ENCODE measurements at places on chromosomes 13 and 19.

GRCh38 chr13:42155251-42155650 lies 106.8 kb downstream of the DGKH start:
- DNase-seq, result no peak

DNA sequence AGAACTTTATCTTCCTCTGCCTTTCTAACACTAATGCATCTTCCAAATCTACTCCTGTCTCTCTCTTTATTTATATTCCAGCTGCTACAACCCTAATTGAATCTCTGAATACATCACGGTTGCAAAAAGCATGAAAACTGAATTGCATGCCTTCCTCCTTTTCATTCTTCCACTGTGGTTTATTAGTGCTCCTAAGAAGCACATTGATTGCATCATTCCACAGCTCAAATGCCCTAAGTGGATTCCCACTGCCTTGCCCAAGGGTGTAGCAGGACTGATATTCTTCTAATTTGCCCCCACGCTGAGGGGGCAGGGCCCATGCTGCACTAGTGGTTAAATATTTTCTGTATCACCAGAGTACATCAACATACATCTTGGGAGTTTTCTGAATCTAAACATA lies 640.8 kb downstream of the EFNB2 start:
- no peak for DNase-seq

DNA sequence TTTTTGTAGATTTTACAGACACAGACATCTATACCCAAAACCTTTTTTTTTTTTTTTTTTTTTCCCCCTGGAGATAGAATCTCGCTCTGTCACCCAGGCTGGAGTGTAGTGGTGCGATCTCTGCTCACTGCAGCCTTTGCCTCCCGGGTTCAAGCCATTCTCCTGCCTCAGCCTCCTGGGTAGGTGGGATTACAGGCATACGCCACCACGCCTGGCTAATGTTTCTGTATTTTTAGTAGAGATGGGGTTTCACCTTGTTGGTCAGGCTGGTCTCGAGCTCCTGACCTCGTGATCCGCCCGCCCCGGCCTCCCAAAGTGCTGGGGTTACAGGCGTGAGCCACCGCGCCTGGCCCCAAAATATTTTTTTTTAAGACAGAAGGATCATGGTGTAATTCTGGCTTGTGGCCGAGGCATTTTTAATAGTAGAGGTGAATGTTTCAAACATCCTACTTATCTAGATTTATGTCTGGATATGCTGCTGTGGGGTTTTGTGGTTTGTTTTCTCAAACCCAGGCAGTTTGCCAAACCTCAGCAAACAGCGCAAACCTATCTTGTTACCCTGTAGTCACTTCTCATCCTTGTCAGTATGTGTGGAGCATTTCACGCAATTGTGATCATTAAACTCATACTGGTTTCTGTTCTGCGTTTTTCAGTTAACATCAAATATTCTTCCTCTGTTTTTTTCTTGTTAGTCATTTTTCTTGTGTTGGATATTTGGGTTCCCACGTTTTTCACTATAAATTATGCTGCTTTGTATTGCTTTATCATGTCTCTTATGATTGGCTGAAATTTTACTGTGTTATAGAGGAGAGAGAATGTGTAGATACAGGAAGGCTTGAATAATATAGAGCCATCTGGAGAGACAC lies 36.2 kb upstream of the GARRE1 start:
- DNase-seq, result peak; percentile 59

DNA sequence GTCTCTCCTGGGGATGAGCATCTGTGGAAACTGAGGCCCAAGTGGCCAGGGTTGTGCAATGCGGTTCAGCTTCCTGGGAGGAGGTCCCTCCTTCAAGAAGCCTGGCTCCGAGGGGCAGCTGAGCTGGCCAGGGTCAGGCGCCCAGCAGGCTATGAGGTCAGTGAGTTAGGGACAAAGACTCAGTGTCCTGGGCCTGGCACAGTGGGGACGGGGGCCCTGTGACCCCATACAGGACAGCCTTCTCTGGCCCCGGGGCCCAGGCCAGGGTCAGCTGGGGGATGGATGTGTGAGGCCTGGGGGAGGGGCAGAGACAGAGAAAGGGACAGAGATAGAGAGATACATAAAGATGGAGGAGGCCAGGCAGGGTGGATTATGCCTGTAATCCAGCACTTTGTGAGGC lies 3.0 kb upstream of the IL12RB1 start:
- no peak for DNase-seq

GRCh38 chr13:76331943-76332712 lies 554.1 kb downstream of the KCTD12 start:
- DNase-seq, result no peak

DNA sequence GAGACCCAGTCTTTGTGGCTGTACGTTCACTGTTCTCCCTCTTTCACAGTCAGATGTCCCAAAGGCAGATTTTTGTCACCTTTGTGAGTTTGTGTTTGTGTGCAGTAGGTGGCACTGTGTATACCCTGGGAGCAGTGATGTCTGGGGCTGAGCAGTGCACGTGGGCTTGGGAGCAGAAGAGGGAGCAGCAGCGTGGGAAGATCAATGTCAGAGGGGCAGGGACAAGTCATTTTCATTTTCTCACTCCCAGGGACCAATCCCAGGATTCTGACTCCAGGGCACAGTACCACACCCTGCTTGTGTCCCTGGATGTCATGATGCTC lies 2.0 kb upstream of the PSG6 start:
- DNase-seq, result no peak

DNA sequence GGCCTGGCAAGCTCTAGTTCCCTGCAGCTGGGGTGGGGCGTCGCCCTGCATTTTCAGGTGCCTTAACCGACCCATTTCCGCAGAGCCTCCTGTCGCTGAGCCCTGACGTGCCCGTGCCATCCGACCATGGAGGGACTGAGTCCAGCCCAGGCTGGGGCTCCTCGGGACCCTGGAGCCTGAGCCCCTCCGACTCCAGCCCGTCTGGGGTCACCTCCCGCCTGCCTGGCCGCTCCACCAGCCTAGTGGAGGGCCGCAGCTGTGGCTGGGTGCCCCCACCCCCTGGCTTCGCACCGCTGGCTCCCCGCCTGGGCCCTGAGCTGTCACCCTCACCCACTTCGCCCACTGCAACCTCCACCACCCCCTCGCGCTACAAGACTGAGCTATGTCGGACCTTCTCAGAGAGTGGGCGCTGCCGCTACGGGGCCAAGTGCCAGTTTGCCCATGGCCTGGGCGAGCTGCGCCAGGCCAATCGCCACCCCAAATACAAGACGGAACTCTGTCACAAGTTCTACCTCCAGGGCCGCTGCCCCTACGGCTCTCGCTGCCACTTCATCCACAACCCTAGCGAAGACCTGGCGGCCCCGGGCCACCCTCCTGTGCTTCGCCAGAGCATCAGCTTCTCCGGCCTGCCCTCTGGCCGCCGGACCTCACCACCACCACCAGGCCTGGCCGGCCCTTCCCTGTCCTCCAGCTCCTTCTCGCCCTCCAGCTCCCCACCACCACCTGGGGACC lies 1.2 kb downstream of the ZFP36 start:
- peak; percentile 44 for DNase-seq

DNA sequence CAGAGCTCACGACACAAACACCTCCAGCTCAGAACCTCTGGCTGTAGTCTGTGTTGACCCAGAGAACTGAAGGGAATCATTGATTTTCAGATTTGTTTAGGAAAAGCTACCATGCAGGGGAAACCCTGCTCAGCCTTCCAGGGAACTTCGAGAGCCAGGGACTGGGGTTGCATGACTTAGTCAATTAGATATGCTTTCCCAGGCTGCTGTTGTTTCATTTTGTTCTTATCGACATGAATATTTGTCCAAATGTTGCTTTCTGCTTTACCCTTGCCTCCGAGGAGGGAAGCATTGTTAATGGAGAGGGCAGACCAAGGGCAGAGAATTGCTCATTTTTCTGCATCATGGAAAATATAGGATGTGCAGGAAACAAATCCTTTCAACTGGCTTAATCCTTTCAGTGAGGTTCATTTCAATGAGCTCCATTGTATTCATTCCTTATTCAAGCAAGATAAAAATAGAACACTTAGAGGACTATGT lies 82.5 kb downstream of the KLF5 start:
- DNase-seq, result no peak

- no peak for DNase-seq
Measured at GRCh38 chr13:98537306-98537705, 39.6 kb downstream of the STK24 start.

DNA sequence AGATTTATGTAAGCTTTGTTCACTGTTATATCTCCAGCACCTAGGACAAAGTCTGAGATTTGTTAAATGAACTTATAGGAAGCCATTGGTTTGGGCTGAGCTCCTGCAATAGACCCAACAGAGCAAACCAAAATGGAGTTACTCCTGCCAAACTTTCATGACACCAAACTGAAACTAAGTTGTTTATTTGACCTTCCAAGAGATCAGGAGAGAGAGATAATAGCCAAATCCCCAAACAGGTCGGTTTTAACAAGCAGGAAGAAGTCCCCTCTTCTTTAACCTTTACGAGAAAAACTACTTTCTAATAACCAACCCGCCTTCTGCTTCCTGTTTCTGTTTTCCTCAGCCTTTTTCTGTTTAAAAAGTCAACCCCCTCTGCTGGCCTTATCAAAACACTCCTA lies 54.9 kb upstream of the ATP12A start:
- no peak for DNase-seq

DNA sequence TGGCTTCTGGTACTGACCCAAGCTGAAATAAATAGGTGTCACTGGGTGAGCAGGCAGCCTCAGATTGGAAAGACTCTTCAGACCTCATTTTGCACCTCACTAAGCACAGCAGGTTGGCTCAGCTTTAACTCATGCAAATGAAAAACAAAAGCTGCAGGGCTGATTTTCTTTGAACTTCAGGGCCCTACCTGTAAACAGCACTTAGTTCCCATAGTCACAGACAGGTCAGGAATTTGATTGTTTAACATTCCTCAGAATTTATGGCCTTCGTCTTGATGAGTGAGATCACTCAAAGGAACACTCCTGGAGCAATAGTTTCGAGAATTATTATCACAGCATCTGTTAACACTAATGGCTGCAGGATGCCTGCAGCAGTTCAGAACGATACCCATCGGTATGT lies 718.5 kb downstream of the EFNB2 start:
- DNase-seq, result no peak

DNA sequence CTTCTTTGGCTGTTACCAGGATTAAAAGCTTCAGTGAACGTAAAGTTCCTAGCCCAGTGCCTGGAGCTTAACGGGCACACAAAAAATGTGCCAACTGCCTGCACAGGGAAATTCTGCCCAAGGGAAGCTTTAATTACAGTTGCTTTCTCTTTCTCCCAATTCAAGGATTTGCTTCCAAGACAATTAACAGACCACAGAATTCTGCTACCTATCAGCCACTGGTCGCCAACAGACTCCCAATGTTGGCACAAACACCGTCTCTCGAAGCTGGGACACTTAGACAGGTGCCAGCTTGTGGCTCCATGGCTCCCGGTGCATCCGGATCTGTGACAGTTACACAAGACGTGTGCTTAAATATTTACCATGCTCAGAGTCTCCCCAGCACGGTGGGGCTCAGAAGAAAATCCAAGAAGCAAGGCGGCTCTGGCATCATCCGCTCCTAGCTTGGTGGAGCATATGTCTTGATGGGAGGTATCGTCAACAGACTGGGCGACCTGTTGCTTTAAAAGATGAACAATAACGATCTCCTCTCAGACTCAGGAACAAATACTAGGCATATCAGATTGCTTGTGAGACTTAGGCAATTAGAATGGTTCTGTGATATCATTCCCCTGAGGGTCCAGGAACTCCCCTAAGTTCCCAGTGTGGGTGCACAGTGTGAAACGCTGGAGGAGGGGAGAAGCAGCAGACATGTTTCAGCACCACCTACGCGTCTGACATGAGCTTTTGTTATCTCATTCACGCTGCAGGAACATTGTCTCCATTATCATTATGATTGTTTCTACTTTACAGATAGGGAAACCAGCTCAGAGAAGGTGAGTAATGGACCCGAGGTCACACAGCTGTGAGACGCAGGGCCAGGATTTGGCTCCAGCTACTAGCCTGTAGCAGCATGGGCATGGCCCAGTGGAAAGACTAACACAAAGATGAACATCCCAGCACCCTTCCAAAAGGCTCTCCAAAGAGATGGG lies 61.6 kb downstream of the ALOX5AP start:
- peak; percentile 21 for DNase-seq

- no peak for DNase-seq
Measured at GRCh38 chr19:47493378-47494210, 9.6 kb upstream of the KPTN start.

- DNase-seq, result no peak
Measured at GRCh38 chr19:7677669-7678311, 900 bp downstream of the MCEMP1 start.

- no peak for DNase-seq
Measured at GRCh38 chr19:13526552-13526951, 20.3 kb upstream of the CACNA1A start.

All from stimulated activated CD4-positive, alpha-beta T cell treated with anti-CD3 and anti-CD28 coated beads, Interleukin-4, amount 100 ng/mL, for 4 hours (primary cell).